ENCODE measurements at places on chromosomes 1 and 21.
A peak's percentile ranks its signal among the peaks of the same experiment; 100 is the strongest.

- no peak for DNase-seq
Observed at GRCh38 chr1:184191181-184191621, 139.7 kb downstream of the TSEN15 start.

DNA sequence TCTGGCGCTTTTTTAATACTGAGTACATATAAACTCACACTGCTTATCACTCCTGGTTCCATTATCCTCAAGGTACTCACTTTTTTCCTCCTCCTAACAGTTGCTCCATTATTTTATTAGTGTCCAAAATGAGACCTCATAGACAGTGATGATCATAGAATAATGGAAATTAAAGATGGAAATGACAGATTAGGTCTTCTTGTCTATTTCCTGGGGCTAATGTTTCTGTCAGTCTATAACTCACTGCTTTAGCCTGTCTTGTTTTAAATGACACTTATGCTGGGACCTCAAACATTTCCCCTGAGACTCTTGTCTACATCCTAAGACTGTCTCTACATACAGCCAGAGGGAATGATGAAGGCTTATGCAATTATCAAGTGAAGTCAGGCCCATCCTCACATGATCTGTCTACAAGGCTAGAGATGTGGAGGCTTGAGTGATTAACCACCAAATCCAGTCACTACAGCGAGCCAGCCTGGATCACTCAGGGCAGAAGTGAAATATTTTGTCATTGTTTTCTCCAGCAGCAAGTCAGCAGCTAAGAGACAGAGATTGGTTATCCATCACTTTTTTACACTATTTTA, 152.1 kb downstream of the ASTN1 start:
- no peak for DNase-seq

DNA sequence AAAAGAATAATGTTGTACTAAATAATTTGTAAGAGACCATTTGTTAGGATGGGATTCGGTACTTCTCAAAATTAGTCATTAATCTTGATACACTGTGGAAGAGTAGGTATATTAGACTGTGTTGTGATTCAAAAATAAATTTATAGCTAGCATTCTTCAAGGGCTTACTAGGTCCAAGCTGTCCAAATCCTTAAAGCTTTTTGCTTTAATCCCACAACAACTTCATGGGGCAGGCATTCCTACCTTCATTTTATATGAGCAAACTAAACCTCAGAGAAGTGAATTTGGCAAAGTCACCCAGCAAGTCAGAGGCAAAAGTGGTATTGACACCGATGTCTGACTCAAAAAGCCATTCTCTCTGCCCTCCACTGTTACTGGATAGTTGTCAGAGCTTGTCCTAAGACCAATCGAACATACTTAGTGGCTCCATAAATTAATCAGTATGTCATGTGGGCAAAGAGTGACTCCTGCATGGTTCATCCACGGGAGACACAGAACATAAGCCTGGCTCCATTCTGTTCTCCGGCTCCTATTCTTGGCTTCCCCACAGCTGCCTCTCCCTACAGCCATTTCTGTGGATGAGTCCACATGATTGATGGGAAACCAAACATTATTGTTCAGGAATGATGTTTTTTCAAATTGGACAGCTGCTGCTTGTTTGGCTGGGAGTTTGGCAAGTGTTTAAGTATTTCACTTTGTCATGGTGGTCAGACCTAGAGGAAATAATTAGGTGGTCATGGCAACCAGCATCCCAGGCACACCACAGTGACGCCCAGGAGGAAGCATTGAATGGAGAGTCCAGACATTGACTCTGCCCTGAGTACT, 133.4 kb upstream of the FGGY start:
- peak; percentile 17 for DNase-seq

- no peak for DNase-seq
Observed at GRCh38 chr1:215889871-215890270, 322.8 kb downstream of the KCTD3 start.

DNA sequence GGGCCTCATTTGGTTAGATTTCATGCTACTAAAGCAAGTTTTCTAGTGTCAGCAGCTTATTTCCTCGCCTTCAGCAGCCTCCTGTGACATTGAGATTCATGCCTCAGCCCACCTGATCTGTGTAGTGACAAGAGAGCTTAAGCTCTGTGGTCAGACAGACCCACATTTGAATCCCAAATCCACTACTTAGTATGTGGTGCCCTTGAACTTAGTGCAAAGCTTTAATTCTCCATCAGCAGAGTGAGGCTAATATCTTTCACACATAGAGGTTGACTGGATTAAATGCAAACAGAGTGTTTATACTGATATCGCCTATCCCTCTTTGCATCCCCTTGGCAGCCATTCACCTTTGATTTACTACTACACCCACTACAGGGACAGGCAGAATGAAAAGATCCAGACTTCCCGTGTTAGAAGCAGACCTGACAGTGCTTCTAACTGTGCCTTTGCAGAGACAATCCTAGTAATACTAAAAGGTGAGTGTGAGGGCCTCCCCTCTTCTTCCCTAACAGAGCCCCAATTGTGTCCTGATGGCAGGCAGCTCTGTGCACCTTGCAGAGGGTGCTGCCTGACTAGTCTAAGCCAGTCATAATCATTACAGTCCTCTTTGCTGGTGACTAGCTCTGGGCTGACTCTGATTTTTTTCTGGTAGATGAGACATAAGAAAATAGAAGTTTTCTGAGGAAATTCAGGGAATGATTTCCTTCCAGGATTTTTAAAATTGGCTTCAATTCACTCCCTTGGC, 264.0 kb downstream of the CTH start:
- DNase-seq: no peak

DNA sequence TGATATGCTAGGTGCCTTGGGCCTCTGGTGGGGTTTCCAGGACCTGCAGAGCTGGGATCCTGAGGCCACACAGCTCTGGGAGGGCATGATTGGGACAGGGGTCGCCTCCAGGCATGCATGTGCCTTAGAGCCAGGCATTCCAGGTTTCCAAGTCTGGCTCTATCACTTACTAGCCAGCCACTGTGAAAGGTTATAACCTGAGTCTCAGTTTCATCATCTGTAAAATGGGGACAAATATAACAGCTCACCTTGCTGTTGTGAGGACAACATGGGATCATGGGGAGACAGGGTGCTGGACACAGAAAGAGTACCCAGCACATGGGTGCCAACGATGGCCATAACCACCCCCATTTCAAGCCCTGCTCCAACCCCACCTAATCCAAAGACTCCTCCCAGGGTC, 2.7 kb downstream of the CHI3L1 start:
- DNase-seq: no peak

- no peak for DNase-seq
Observed at GRCh38 chr1:34982820-34983376, 2.2 kb downstream of the TMEM35B start.

GRCh38 chr1:98099501-98099900, 178.7 kb upstream of the DPYD start:
- DNase-seq: no peak

Data from bronchial epithelial cell (primary cell).